Activated naive CD8-positive, alpha-beta T cell treated with anti-CD3 and anti-CD28 coated beads for 36 hours (primary cell): ENCODE measurements at places on chromosomes 13 and 19.

- no peak overlapping the region for H3K4me3 ChIP-seq
- H3K36me3 ChIP-seq, result peaks cover 7% of the 10 kb centered on the region
- no peaks in the 10 kb centered on the region for H3K27me3 ChIP-seq
- H3K4me1 ChIP-seq, result peaks cover 18% of the 10 kb centered on the region
Observed at GRCh38 chr19:18649371-18650020, 12.7 kb downstream of the KLHL26 start.

DNA sequence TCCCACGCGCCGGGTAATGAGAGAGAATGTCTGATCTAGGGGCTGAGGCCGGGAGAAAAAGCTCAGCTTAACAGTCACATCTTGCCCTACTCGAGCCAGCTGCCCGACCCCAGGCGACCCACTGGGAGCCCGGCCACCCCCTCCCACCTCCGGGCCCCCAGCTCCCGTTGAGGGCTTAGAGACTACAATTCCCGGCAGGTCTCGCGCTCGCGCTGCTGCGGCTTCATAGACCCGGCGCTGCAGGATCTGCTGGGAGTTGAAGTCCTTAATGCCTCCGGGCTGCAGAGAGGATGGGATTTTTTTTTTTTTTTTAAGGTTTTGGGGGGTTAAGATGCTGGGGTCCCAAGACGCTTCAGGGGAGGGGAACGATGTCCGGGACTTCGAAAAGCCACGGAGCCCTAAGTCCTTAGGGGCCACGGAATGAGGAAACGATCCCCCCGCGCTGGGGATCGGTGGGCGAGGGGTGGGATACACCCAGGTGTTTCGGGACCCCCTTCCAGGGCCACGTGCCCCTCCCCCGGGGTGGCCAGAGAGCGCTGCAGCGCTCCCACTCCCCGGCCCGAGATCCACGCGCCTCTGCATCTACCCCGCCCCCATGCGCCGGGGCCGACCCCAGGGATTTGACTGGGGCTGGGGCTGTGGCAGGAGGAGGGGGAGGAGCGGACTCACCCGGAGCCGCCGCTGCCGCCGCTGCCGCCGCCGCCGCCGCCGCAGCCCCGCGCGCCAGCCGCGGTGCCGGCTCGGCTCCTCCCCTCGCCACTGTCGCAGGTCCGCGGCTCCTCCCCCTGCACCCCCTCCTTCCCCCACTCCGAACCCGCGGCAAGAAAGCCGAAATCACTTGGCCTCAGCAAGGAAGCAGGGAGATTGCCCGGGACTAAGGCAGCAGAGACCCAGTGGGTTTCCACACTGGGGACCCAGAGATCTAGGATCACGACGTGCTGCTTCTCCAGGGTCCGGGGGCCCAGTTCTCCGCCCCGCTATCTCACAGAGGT, at the start of gene SYT3:
TSS of gene SYT3 (minus strand) at position 761 of the 992 bp plus-strand sequence. CDS start 2,470 bp downstream, outside the sequence.
- peaks cover 21% of the 10 kb centered on the region for H3K27me3 ChIP-seq
- peak; percentile 53 for DNase-seq
- H3K4me3 ChIP-seq, result peak within 1 kb of the TSS; percentile 83
- peaks cover 10% of the 10 kb centered on the region for H3K36me3 ChIP-seq
- peak within 1 kb of the TSS; percentile 40 for H3K27ac ChIP-seq

- H3K27ac ChIP-seq, result peak within 1 kb of the TSS; percentile 93
- no peaks in the 10 kb centered on the region for H3K27me3 ChIP-seq
- peak; percentile 68 for DNase-seq
- H3K36me3 ChIP-seq, result peaks cover 56% of the 10 kb centered on the region
- H3K4me3 ChIP-seq, result peak within 1 kb of the TSS; percentile 97
- H3K4me1 ChIP-seq, result peaks cover 34% of the 10 kb centered on the region
Observed at GRCh38 chr19:57708641-57709361, at the start of gene ZNF154. ZNF154 (minus strand) TSS chr19:57709204; CDS start chr19:57708971, 233 bp downstream.

- no peaks in the 10 kb centered on the region for H3K36me3 ChIP-seq
- H3K27ac ChIP-seq, result no peak overlapping the region
- peaks cover 41% of the 10 kb centered on the region for H3K27me3 ChIP-seq
- peaks cover 5% of the 10 kb centered on the region for H3K4me1 ChIP-seq
- no peak for DNase-seq
- no peak overlapping the region for H3K4me3 ChIP-seq
Observed at GRCh38 chr13:48775804-48776203, 122.1 kb downstream of the CYSLTR2 start.

GRCh38 chr13:57056601-57057180, 84.0 kb upstream of the PRR20A start:
- no peaks in the 10 kb centered on the region for H3K4me1 ChIP-seq
- no peaks in the 10 kb centered on the region for H3K36me3 ChIP-seq
- no peak overlapping the region for H3K27ac ChIP-seq
- H3K27me3 ChIP-seq, result no peaks in the 10 kb centered on the region
- DNase-seq, result no peak
- no peak overlapping the region for H3K4me3 ChIP-seq

DNA sequence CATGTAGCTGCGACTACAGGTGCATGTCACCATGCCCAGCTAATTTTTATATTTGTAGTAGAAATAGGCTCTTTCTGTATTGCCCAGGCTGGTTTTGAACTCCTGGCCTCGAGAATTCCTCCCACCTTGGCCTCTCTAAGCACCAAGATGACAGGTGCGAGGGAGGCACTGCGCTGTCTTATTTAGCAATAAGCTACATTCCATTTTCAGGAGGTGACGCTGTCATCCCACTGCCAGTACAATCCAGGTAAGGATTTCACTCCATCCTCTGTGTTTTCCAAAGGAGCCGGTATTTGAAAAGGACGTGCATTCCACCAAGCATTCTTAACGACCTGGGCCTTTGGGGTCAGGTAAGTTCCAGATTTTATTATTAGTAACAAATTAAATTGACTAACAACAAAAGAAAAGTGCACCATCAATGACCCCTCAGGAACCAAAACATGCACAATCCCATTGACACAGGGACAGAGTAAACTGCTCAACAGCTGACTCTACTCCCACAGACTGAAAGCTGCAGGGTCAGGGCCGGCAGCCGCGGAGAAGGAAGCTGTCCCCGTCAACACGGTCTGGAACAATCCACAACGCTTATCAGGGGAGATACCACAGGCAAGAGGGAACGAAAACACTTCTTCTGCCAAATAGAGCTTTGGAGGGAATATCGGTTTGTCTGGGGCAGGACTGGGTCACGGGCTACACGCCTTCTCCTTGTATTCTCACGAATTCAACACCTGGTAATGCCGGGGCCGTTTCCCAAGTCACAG, 82.8 kb downstream of the INSR start:
- H3K4me3 ChIP-seq, result no peak overlapping the region
- peaks cover 5% of the 10 kb centered on the region for H3K27me3 ChIP-seq
- peaks cover 43% of the 10 kb centered on the region for H3K4me1 ChIP-seq
- DNase-seq, result no peak
- H3K36me3 ChIP-seq, result no peaks in the 10 kb centered on the region
- H3K27ac ChIP-seq, result no peak overlapping the region

DNA sequence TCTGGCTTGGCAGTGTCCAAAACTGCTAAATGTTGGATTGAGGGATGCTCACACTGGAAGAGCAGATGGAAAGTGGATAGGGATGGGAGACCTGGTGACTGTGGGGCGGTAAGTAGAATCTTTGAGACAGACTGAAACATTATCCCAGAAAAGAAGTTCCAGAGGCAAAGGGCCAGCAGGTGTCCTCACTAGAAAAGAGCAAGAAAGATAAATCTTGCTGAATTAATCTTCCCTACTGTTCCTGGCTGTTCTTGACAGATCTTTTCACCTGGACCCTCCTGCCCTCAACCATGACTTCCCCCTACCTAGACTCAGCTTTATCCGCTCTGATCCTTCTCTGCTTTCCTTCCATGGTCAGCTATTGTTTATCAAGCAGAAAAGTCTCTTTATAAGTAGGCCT, 35.0 kb upstream of the FRY start:
- H3K27me3 ChIP-seq, result peaks cover 5% of the 10 kb centered on the region
- H3K4me3 ChIP-seq, result no peak overlapping the region
- H3K27ac ChIP-seq, result no peak overlapping the region
- no peaks in the 10 kb centered on the region for H3K36me3 ChIP-seq

DNA sequence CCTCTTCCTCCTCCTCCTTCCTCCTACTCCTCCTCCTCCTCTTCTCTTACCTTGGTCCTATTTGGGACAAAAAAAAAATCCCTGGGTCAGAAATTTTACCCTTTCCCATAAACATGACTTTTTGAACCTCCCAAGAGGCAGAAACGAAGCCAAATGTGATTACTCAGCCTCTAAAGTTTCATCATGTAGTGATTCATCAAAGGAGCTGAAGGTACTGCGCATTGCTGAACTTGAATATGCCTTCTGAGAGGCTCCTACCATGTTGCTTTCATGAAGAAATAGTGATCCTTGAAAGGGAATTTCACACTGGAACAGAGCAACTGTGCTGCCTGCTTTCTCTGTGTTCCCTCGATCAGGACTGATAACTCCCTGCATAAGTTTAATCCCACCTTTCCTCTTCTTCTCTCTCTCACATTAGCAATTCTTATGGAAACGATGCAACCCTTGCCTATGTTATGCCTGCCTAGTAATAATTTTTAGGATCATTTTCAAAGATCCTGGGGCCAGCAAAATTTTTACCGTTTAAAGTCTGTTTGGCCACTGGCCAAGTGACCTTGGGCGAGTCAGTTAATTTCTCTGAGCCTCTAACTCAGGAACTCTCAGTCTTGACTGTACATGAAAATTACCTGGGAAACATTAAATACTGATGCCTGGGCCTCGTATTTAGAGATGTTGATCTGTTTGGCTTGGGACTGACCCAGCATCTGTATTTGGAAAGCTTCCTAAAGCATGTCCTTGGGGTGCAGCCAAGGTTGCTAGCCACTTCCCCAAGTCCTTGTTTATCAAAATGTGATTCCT, 149.5 kb downstream of the DCT start:
- peak overlapping the region; percentile 63 for H3K27ac ChIP-seq
- H3K27me3 ChIP-seq, result peaks cover 33% of the 10 kb centered on the region
- peak overlapping the region; percentile 22 for H3K4me3 ChIP-seq
- peaks cover 43% of the 10 kb centered on the region for H3K4me1 ChIP-seq

- no peak for DNase-seq
- peaks cover 57% of the 10 kb centered on the region for H3K36me3 ChIP-seq
- peaks cover 69% of the 10 kb centered on the region for H3K4me1 ChIP-seq
Observed at GRCh38 chr13:98556968-98557631, 19.8 kb downstream of the STK24 start.

DNA sequence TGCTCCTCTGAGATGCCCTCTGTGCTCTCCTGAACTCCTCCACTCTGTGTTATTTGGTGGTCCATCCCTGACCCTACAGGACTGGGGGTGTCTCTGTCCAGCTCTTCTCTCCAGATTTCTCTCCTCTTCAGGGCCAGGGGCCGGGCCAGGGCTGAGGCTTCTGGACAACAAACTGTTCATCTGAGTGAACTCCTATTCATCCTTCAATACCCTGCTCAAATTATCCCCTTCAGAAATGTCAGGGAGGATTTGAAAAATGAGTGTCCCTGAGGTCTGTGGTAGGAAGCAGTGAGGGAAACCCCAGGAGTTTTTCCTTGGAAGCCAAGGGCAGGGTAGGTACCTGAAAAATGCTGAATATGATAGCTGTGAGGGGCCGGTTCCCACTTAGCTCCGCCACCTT, 7.6 kb downstream of the PDE4C start:
- no peaks in the 10 kb centered on the region for H3K36me3 ChIP-seq
- no peak for DNase-seq
- no peak overlapping the region for H3K27ac ChIP-seq
- no peak overlapping the region for H3K4me3 ChIP-seq
- no peaks in the 10 kb centered on the region for H3K4me1 ChIP-seq

- H3K27me3 ChIP-seq, result no peaks in the 10 kb centered on the region
- H3K36me3 ChIP-seq, result peaks cover 10% of the 10 kb centered on the region
- H3K4me3 ChIP-seq, result peak overlapping the region; percentile 47
- peaks cover 69% of the 10 kb centered on the region for H3K4me1 ChIP-seq
Observed at GRCh38 chr13:30371649-30372265, 50.5 kb upstream of the UBE2L5 start.

DNA sequence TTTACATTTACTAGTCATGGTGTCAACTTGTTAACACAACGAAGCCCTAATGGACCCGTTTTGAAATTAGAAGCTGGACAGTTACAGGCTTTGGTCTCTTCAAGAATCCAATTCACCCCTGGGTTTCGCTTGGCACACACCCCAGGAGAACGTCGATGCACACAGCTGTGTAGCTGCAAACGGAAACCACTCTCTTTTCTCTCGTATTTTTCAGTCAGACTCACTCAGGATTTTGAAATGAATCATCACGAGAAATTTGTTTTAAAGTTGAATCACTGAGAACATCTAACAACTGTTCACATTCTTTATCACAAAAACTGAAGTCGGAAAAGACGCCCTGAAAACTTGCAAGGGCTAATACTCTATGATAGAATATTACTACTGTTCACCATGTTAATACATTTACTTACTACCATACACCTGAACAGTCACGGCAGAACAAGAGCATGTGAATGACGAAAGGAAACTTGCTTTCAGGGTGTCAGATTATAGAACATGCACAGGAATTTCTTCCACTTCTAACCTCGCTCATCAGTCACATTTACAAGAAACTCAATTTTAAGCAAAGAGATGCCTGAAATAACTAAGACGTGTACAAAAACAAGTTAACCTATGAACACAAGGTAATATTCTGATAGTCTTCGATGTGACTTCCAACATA, 4.7 kb downstream of the PNMA8A start:
- DNase-seq, result no peak
- peaks cover 13% of the 10 kb centered on the region for H3K27me3 ChIP-seq
- H3K4me3 ChIP-seq, result no peak overlapping the region
- H3K27ac ChIP-seq, result no peak overlapping the region
- no peaks in the 10 kb centered on the region for H3K4me1 ChIP-seq
